Fibroblast of skin of back (primary cell): ENCODE measurements at places on chromosomes 4 and X.

DNA sequence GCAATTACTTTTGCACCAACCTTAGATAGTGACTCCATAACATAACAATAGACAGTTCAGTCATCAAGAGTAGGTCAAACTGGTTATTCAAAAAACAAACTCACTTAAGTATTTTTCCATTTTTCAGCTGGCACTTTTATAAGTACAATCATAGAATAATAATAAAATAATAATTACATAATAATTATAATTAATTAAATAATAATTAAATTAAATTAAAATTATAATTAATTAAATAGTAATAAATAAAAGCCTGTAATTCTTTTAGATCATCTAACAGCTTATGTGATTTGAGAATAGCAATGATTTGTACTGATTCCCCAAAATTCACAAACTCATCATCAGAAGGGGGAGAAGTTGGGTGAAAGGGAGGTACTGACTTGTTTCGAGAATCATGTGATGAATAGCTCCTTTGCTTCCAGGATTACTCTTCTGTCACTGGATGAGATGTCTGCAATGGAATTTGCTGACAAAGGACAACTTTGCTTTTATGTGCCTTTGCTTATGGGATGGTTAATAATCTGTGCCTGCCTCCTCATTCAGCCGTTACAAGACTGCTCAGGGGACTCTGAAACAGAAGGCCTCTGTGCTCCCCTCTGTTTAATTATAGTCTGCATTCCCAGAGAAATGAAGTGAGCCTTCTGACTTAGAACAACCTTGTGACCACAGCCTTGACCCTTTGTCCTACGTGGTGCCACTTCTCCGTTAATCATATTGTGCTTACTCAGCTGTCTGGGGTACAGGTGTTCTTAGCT is 104.8 kb upstream of the ENPEP start:
- peak; percentile 12 for DNase-seq

GRCh38 chr4:96879527-96879926 is 1039.6 kb downstream of the PDHA2 start:
- no peak for DNase-seq

DNA sequence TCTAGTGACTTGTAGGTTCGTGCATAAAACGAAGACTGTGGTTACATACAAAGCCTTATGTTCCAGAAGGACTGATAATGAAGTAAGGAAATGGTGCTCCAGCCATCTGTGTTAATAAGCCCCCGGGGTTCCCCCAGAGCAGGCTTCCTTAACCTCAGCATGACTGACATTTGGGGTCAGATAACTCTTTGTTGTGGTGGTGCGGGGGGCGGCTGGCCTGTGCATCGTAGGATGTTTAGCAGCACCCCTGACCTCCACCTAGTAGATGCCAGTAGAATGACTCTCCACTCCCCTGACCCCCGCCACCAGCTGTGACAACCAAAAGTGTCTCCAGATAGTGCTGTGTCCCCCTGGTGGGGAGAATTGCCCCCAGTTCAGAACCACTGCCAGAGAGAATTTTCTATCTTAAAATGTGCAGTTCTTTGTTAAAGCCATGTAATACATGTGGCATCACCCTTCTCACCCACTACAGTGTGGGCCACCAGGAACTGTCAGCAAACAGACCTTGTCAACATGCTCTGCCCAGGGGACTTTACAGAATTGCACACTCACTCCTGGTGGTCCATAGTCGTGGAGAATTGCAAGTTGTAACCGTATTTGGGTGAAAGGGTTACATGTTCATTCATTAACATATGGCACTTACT is 7.5 kb downstream of the SH3KBP1 start:
- no peak for DNase-seq

GRCh38 chrX:29145316-29145715 is 558.1 kb downstream of the IL1RAPL1 start:
- no peak for DNase-seq

DNA sequence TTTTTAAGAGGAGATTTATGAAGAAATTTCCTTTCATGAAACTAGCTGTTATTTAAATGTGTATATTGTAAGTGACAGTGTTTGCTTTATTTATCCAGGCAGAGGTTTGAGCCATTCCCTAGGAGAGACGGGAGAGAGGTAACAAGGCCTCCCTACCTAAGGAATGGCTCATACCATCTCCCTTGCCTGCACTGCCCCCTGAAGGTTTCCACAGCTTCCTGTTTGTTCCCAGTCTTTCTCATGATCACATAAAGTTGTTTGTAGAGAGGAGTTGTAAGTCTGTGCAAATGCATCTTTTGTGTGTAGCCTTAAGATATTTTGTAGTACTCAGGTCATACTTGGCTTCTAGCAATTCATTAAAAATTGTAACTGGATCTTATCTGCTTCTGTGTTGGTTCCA is 1504.5 kb upstream of the PCDH10 start:
- peak; percentile 35 for DNase-seq

DNA sequence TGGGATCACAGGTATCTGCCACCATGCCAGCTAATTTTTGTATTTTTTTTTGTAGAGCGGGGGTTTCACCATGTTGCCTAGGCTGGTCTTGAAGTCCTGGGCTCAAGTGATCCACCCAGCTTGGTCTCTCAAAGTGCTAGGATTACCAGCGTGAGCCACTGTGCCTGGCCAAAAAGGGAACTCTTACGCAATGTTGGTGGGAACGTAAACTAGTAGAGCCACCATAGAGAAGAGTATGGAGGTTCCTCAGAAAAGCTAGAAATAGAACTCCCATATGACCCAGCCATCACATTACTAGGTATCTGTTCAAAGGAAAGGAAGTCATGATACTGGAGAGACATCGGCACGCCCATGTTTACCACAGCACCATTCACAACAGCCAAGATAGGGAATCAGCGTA is 85.9 kb downstream of the PRKX start:
- DNase-seq = no peak

- no peak for DNase-seq
Observed at GRCh38 chrX:55522596-55523276, 33.1 kb upstream of the USP51 start.

- DNase-seq = peak; percentile 5
Observed at GRCh38 chr4:95219109-95219508, 329.7 kb downstream of the UNC5C start.

- DNase-seq = peak; percentile 64
Observed at GRCh38 chr4:26576231-26576739, 7.6 kb upstream of the TBC1D19 start.

DNA sequence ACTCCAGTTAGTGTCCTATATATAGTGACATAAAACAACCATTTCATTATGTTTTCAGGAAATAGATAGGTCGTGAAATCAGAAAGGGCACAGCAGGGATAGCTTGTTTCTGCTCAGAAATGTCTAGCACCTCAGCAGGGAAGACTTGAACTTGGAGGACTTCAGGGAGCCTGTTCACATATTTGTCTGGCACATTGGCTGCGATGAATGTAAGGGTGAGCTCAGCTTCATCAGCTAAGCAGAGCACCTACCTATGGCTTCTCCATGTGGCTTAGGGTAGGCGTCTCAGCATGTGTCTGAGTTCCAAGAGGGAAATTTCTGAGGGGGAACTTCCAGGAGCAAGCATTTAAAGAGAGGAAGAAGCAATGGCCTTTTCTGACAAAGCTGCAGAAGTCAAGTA is 126.2 kb downstream of the PCDH10 start:
- no peak for DNase-seq

- DNase-seq = no peak
Observed at GRCh38 chr4:57158221-57158620, 48.0 kb upstream of the IGFBP7 start.

GRCh38 chrX:120662662-120663061 is 32.8 kb upstream of the C1GALT1C1 start:
- no peak for DNase-seq

GRCh38 chr4:895596-895995 is 36.5 kb downstream of the GAK start:
- no peak for DNase-seq

DNA sequence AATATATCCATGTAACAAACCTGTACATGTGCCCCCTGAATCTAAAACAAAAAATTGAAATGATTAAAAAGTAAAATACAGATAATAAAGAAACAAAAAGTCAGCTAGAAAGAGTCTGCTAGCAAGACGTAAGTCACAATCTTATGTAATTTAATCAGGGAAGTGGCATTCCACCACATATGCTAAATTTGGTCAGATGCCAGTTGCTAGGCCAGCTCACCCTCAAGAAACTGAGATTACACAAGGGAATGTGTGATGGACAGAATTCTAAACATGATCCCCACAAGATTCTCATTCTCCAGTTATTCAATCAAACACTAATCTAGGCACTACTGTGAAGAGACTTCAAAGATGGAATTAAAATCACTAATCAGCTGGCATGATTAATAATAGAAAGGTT is 689.3 kb downstream of the CENPC start:
- DNase-seq = peak; percentile 69

DNA sequence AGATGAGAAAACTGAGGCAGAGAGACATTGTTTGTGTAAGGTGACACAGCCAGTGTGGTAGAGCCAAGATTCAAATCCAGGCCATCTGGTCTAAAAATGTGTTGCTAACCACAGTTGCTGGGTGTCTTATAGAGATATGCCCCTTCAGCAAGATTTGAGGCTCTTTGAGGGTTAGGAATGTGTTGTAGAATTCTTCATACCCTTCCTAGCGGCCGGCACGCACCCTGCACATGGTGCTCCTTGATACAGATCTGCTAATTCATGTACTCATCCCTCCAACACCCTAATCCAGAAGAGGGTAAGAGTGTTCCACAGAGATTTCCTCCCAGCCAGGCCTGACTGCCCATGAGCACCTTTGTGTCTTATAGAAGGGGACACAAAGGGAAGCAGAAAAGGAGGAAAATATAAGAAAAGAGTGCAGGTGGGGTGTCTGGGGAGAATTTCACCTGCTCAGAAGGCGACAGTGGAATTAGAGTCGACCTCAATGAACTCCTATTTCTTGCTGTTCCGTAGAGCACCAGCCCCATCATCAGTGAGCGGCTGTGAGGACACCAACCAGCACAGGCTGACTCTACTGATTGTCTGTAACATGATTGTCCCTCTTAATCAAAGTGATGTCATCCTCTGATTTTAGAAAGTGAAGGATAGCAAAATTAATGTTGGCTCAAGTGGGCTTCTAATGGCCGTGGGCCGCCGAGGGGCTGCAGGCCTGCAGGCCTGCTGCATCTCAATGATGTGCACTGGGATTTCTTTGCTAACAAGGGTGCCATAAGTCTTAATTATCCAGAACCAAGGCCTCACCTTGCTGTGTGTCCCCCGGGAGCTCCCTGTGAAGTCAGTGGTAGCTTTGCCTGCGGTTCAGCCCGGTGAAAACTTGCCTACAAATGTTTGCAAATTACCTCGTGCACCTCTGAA is 24.2 kb upstream of the SMIM20 start:
- DNase-seq = no peak

DNA sequence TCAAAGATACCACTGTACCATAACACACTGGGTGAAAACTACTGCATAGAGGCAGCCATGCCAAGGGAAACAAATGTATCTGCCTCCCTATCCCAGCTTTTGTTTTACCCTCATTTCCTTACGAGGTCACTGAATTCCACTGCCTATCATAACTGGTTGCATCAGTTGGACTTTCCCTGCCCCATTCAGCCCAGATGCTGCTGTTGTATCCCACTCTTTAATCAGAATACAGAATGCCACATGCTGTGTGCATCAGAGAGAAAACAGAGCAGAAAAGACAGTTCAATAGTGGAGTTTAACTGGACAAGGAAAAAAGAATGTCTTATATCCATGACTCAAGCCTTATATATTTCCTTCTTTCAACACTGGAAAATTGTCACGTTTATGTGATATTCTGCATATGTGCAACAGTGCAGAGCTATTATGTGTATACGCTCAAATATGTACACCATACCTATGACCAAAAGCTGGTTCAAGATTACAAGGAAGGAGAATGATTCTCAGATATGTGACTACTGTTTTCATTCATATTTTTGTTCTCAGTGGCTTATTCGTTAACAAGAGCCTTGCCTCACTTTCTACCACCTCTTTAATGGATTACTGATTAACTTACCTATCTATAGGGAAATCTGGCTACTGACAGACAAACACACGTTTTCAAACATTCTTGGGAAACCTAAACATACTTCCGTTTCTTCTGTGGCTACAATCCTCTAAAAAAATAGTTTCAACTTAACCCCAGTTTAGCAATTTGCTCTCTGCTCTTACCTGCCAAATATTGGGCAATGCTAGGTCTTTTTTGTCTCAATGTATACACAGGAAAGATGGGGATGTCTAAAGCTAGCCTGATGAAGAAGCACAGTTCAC is 378.9 kb downstream of the SMARCA1 start:
- DNase-seq = peak; percentile 82

GRCh38 chrX:101977106-101977505 is 45.3 kb upstream of the ZMAT1 start:
- peak; percentile 79 for DNase-seq
